T-helper 2 cell treated with Interferon-gamma antibody and Interleukin-4, amounts not matched to agents 5 μg/mL and 100 μg/mL, for 36 hours (primary cell): ENCODE measurements at places on chromosomes 13 and 19.

GRCh38 chr13:108305655-108306054 lies 36.1 kb downstream of the TNFSF13B start:
- no peak overlapping the region for H3K4me3 ChIP-seq
- no peaks in the 10 kb centered on the region for H3K27me3 ChIP-seq
- peaks cover 7% of the 10 kb centered on the region for H3K4me1 ChIP-seq
- H3K36me3 ChIP-seq = peaks cover 2% of the 10 kb centered on the region

GRCh38 chr13:63044589-63045313 lies 1629.1 kb upstream of the PCDH20 start:
- no peaks in the 10 kb centered on the region for H3K4me1 ChIP-seq
- H3K27me3 ChIP-seq = no peaks in the 10 kb centered on the region
- no peak overlapping the region for H3K4me3 ChIP-seq

- H3K27ac ChIP-seq = no peak overlapping the region
- no peak for DNase-seq
- no peaks in the 10 kb centered on the region for H3K36me3 ChIP-seq
Measured at GRCh38 chr19:6528544-6529121, 2.2 kb upstream of the TNFSF9 start.

DNA sequence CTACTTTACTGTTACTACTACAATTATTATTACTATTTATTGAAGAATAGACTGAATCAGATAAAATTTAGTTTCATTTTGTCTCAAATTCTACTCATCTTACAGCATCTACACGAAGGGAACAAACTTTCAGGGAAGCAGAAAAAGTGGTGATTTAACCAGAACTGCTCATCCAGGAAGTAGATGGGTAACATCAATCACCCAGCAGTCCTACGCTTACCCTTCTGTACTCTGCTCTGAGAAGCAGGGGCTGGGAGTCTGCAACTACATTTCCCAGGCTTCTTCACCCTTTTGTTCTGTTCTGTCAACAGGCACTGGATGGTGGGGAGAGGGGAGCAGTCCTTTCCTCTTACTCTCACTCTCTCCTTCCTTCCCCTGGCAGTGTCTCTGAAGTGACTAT lies 31.4 kb upstream of the GGACT start:
- H3K27ac ChIP-seq = peak overlapping the region; percentile 29
- H3K4me1 ChIP-seq = peaks cover 15% of the 10 kb centered on the region
- H3K36me3 ChIP-seq = peaks cover 50% of the 10 kb centered on the region
- H3K27me3 ChIP-seq = no peaks in the 10 kb centered on the region
- no peak for DNase-seq

DNA sequence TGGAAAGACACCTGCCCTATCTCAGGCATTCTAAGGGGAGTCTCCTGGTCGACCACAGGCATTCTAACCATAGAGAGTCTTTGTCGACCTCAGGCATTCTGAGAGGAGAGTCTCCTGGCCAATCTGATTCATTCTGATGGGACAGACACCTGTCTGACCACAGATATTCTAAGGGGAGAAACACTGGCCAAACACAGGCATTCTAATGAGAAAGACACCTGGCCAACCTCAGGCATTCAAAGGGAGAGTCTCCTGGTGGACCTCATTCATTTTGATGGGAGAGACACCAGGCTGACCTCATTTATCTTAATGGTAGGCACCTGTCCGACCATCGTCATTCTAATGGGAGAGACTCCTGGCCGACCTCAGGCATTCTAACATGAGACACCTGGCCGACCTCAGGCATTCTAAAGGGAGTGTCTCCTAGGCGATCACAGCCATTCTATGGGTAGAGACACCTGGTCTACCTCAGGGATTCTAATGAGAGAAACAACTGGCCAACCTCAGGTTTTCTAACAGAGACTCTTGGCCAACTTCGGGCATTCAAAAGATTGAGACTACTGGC lies 1351.5 kb downstream of the UQCRFS1 start:
- H3K27ac ChIP-seq = no peak overlapping the region
- no peak for DNase-seq
- no peaks in the 10 kb centered on the region for H3K4me1 ChIP-seq
- H3K36me3 ChIP-seq = peaks cover 3% of the 10 kb centered on the region

DNA sequence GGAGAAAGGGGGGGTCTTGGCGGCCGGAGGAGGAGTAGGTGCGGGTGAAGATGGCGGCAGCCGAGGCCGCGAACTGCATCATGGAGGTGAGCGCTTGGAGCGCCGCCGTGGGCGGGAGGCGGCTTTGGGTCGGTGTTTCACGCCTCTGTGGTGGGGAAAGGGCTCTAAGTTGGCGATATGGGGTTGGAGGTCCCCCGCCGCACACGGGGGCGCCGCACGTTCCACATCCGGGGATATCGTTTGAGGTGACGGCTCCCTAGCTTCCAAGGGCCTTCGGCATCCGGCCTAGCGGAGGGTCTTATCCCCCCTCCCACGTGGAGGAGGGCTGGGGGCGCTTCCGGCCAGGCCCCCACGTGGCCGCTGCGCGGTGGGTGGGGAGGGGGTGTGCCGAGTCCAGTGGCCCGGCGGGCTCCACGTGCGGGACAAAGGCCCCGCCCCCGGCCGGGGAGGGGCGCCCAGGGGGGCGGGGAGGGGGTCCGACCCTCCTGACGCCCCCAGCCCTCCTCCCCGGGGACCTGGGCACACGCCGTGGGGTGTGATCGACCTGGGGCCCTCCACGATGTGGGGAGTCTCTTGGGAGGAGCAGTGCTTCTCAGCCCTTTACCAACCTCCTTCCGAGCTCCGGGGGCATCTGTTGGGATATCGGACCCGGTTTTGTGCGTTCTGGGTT lies at the start of gene PRMT1:
PRMT1 (plus strand) TSS at position 41 of the 670 bp plus-strand sequence; CDS start at position 51, 10 bp downstream.
- H3K27me3 ChIP-seq = no peaks in the 10 kb centered on the region
- peak; percentile 57 for DNase-seq
- H3K4me3 ChIP-seq = peak within 1 kb of the TSS; percentile 97
- peaks cover 27% of the 10 kb centered on the region for H3K4me1 ChIP-seq
- peaks cover 14% of the 10 kb centered on the region for H3K36me3 ChIP-seq
